Stimulated activated CD4-positive, alpha-beta T cell treated with anti-CD3 and anti-CD28 coated beads, Interleukin-1b, Interleukin-23, amount 100 ng/mL, for 24 hours (primary cell): ENCODE measurements at places on chromosomes 12 and 14.

- DNase-seq, result no peak
These were observed 184.5 kb upstream of the CRY1 start for GRCh38 chr12:107277855-107278254.

GRCh38 chr14:70724944-70725343 is 83.2 kb downstream of the TTC9 start:
- no peak for DNase-seq

GRCh38 chr14:60215520-60216420 is 33.3 kb upstream of the PPM1A start:
- no peak for DNase-seq

DNA sequence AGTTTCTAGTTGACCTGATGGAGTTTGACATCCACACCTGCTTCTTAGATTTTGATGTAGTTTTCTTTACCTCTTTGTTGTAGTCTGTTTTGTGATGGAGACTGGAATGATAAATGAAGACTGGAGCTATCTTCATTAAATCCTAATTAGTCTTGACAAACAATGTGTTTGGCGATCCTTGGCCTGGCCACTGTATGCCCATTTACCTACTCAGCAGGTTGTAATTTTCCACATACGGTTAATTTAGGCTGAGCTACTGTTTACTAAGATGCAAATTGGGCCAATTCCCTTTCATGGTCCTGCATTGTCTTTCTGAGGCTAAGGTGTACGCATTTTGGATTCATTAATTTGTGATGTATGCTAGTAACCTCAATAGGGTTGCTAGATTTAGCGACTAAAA is at the start of gene TAS2R7:
TSS of gene TAS2R7 (minus strand) at position 41 of the 400 bp plus-strand sequence. CDS start 57 bp downstream, outside the sequence.
- DNase-seq, result no peak

DNA sequence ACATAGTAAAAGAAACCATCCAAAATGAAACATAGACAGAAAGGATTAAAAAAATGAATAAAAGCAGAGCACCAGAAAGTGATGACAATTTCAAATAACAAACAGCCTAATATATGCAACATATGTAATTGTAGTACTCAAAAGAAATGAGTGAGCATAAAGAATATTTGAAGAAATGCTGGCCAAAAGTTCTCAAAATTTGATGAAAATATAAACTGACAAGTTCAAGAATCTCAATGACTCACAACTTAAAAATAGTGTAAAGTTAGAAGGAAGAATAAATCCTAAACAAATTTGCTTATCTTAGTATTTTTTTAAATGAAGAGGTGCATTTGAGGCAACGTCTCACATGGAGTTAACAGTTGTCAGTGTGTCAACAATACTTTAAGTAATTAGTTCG is 498.9 kb downstream of the SLC6A15 start:
- no peak for DNase-seq

DNA sequence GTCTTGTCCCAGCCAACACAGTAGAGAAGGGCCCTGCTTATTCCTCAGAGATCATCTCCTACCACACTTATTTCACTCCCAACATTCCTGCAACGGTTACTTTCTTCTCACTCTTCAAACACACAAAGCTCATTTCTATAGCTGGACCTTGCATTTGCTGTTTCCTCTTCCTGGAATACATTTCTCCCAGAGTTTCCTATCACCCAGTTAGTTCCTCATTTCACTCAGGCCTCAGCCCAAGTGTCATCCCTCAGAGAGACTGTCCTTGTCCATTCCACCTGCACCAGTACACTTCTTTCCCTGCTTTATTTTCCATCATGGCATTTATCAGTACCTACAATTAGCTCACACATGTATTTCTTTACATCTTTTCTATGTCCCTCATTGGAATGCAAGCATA is 14.7 kb upstream of the STK38L start:
- no peak for DNase-seq

DNA sequence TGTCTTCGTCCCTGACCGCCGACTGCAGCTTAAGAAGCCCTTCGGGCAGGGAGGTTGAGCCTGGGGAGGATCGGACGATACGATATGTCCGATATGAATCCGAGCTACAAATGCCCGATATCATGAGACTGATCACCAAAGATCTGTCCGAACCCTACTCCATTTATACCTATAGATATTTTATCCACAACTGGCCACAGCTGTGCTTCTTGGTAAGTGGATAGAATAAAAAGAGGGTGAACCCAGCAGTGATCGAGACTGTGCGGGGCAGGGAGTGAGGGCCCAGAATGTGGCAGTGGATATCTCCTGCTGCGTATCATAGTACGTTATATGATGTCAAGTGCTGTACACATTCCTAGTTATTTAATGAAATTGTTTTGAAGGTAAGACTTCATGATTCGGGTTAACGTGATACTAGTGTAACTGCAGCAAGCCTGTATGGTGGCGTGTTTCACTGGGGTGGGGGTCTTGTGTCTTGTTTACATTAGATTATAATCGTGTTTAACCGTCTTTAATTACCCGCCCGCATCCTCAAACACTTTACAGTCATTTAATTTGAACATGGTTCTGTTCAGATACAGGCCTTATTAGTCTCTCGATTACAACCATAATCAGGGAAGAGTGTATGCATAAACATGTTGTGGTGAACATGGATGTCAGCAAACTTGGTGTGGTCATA is 1.3 kb downstream of the NAA30 start:
- no peak for DNase-seq

DNA sequence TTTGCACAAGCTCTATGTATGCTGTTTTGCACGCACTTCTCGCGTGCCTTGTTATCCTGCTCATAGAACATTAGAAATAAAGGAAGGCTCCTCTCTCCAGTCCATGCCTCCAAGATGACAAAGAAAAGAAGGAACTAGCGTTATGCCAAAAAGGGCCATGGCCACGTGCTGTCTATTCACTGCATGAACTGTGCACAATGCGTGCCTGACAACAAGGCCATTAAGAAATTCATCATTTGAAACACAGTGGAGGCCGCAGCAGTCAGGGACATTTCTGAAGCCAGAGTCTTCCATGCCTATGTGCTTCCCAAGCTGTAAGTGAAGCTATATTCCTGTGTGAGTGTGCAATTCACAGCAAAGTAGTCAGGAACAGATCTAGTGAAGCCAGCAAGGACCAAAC is 22.2 kb upstream of the PRMT8 start:
- DNase-seq, result no peak
